Uterus (tissue), 4 donors: ENCODE measurements at places on chromosomes 7 and 10. TPM values are rescaled to one million over a fixed set of nuclear protein-coding genes. Genes with fewer than 3 reads are reported as not detected.

DNA sequence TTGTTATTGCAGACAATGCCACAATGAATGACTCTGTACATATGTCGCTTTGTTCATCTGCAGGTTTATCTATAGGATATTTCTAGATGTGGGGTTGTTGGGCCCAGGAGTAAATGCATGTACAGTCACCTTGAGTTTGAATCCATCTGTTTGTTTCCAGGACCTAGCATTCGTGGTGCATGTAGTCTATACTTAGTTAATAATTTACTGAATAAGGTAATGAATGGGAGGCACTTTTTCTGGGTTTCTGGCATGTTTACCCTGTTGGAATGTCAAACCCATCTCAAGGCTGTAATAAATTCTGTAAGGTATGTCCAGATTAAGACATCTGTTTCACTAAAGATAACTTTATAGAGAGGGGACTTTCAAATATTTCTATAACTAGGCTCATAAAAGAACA lies 23.5 kb downstream of the HECTD2 start:
- no peaks in the 10 kb centered on the region for H3K4me1 ChIP-seq
- no peaks in the 10 kb centered on the region for H3K27me3 ChIP-seq
- no peaks in the 10 kb centered on the region for H3K36me3 ChIP-seq
- no peak overlapping the region for H3K4me3 ChIP-seq

- H3K27me3 ChIP-seq: no peaks in the 10 kb centered on the region
- DNase-seq: no peak
- no peak overlapping the region for H3K4me3 ChIP-seq
- H3K27ac ChIP-seq: no peak overlapping the region
These were observed 152.4 kb downstream of the PRPF18 start for GRCh38 chr10:13739183-13739582.

DNA sequence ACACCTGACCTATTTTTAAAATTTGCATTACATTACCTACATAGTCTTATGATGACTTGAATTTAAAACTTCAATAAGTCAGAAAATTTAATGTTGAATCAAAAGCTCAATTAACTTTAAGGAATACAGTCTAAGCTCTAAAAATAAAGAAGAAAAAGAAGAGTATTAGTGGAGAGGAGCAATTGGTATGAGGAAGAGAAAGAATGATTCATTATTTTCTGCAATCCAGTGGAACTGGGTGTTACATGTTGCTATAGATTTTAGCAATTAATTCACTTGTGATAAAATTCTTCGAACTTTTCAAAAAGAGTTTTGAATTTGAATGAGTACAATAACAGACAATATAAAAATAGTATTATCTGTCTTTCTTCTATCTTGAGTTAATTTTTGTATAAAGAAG lies 158.9 kb upstream of the POT1 start:
- H3K27me3 ChIP-seq: no peaks in the 10 kb centered on the region
- H3K27ac ChIP-seq: no peak overlapping the region
- no peak for DNase-seq
- H3K4me1 ChIP-seq: no peaks in the 10 kb centered on the region

- peak overlapping the region; percentile 77 for H3K27ac ChIP-seq
- no peaks in the 10 kb centered on the region for H3K36me3 ChIP-seq
- no peaks in the 10 kb centered on the region for H3K4me1 ChIP-seq
- no peak for DNase-seq
These were observed 22.4 kb downstream of the ATXN7L1 start for GRCh38 chr7:105853931-105854419.

DNA sequence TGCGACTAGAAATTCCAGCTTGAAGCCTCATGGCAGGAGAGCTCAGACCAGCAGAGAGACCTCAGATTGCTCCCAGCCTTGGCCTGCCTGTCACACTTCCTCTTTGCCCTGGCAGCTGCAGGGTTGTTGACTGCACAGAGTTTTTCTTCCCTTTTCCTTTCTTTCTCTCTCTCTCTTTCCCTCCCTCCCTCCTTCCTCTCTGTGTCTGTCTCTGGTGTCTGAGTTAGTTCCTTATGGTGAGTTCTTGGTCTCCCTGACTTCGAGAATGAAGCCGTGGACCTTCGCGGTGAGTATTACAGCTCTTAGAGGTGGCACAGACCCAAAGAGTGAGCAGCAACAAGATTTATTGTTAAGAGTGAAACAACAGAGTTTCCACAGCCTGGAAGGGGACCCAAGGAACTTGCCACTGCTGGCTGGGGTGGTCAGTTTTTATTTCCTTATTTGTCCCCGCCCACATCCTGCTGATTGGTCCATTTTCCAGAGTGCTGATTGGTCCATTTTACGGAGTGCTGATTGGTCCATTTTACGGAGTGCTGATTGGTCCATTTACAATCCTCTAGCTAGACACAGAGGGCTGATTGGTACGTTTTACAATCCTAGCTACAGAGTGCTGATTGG lies 266.3 kb downstream of the RPS24 start:
- no peaks in the 10 kb centered on the region for H3K27me3 ChIP-seq
- no peaks in the 10 kb centered on the region for H3K4me1 ChIP-seq
- H3K36me3 ChIP-seq: no peaks in the 10 kb centered on the region
- H3K4me3 ChIP-seq: no peak overlapping the region
- H3K27ac ChIP-seq: no peak overlapping the region
- DNase-seq: peak; percentile 45

- no peak for DNase-seq
- H3K27me3 ChIP-seq: no peaks in the 10 kb centered on the region
- H3K27ac ChIP-seq: no peak overlapping the region
These were observed 394.8 kb downstream of the KIF20B start for GRCh38 chr10:90096196-90096595.

DNA sequence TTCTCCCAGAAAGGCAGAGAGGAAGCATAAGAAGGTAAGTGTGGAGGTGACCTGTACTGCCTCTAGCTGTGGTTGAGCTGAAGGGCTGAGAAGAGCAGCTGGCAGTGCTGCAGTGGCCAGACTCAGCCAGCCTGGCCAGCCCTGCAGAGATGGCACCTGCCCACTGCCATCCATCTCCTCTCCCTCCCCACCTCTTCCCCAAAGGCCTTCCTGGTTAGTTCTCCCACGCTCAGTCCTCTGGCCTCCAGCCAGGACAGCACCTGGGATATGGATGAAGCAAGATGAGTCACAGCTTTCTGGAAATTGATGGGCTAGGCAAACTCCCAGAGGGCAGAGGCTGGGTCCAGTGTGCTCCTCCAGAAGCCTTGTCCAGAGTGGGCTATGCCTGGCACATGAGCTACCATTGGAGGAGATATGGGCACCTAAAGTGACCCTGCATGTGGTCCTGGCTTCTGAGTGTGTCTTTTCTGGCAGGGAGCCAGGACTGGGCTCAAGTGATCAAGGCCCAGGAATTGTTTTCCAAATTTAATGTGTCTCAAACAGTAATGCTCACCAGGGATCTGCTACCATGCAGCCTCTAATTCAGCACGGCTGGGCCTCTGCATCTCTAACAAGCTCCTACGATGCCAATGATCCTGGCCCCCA lies 81.0 kb upstream of the CACUL1 start:
- H3K4me3 ChIP-seq: no peak overlapping the region
- H3K27me3 ChIP-seq: no peaks in the 10 kb centered on the region
- no peaks in the 10 kb centered on the region for H3K4me1 ChIP-seq
- H3K27ac ChIP-seq: no peak overlapping the region
- no peaks in the 10 kb centered on the region for H3K36me3 ChIP-seq

DNA sequence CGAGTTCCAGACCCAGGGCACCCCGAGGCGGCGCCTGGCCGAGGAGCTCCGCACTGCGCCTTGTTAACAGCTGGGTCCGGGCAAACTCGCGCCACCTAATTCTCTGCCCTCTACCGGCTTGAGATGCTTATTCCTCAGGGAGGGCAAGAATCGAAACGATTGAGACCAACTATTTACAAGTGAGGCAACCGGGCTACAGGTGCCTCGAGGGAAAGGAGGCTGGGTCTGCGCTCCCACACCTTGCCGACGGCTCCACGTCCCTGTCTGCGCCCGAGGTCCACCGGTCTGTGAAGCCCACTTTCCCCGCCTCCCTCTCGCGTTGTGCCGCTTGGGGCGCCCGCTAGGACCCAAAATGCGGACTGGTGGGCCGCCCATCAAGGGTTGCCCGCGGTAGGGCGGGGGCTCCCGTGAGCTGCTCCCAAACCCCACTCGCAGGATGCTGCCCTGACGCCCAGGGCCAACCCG lies 527 bp downstream of the AKR1B1 start:
- H3K27me3 ChIP-seq: no peaks in the 10 kb centered on the region
- peaks cover 3% of the 10 kb centered on the region for H3K4me1 ChIP-seq
- H3K27ac ChIP-seq: peak overlapping the region; percentile 84
- no peaks in the 10 kb centered on the region for H3K36me3 ChIP-seq
- DNase-seq: peak; percentile 53
- peak overlapping the region; percentile 69 for H3K4me3 ChIP-seq

DNA sequence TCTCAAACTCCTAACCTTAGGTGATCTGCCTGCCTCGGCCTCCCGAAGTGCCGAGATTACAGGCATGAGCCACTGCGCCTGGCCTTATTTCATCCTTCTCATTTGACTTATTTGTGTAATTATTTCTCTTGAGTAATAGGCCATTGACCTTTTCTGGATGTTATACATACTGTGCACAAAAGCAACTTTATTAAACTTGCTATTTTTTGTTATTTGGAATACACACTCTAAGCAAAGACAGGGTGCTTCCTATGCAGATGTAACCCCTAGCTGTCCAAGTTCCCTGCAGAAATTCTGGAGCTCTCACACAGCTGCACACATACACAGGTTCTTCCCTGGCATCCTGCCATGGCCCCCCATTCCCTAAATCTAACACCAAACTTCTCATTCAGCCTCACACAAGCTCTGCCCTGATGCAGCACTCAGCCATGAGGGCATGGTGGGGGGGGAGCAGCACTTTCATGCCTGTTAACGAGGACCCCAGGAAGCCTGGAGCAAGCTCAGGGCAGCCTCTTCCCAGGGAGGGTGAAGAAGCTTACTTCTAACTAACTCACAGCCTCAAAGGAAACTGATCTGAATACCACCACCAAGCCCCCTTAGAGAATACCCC lies 33.2 kb downstream of the SH3PXD2A start:
- no peaks in the 10 kb centered on the region for H3K4me1 ChIP-seq
- no peak overlapping the region for H3K4me3 ChIP-seq
- no peaks in the 10 kb centered on the region for H3K27me3 ChIP-seq

- no peaks in the 10 kb centered on the region for H3K27me3 ChIP-seq
- H3K4me3 ChIP-seq: no peak overlapping the region
- no peak overlapping the region for H3K27ac ChIP-seq
- DNase-seq: no peak
- H3K36me3 ChIP-seq: no peaks in the 10 kb centered on the region
These were observed 75.9 kb upstream of the SLF2 start for GRCh38 chr10:100836891-100837290.

DNA sequence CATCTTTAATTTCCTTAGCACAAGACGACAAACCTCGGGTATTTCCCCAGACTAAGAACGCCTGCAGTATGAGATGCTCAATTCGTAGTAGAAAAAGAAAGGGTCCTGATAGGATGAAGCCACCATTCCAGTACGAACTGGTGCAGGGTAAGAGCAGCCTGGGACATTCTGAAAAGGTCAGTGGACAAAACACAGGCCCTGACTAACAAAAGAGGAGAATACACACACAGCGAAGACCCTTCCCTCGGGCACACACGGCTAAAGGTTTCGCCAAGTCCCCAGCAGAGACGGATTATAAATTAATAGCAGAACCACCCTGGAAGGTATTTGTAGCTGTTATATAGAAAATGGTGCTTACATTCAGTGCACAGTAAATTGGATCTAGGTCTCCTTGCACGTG lies 137.6 kb downstream of the SKIDA1 start:
- H3K4me3 ChIP-seq: no peak overlapping the region
- no peaks in the 10 kb centered on the region for H3K4me1 ChIP-seq
- no peaks in the 10 kb centered on the region for H3K36me3 ChIP-seq
- no peak overlapping the region for H3K27ac ChIP-seq

- H3K4me1 ChIP-seq: no peaks in the 10 kb centered on the region
- H3K27ac ChIP-seq: no peak overlapping the region
- no peaks in the 10 kb centered on the region for H3K27me3 ChIP-seq
- no peak for DNase-seq
- H3K4me3 ChIP-seq: no peak overlapping the region
These were observed 101.0 kb downstream of the HERPUD2 start for GRCh38 chr7:35593899-35594298.

GRCh38 chr10:126253611-126253998 lies 134.7 kb downstream of the ADAM12 start:
- peak; percentile 37 for DNase-seq
- H3K4me1 ChIP-seq: no peaks in the 10 kb centered on the region
- H3K4me3 ChIP-seq: no peak overlapping the region
- no peaks in the 10 kb centered on the region for H3K36me3 ChIP-seq
- H3K27me3 ChIP-seq: no peaks in the 10 kb centered on the region

- H3K27me3 ChIP-seq: no peaks in the 10 kb centered on the region
- no peak overlapping the region for H3K4me3 ChIP-seq
- no peaks in the 10 kb centered on the region for H3K36me3 ChIP-seq
- H3K4me1 ChIP-seq: no peaks in the 10 kb centered on the region
- DNase-seq: no peak
These were observed 40.4 kb upstream of the TRUB1 start for GRCh38 chr10:114897593-114897992.

DNA sequence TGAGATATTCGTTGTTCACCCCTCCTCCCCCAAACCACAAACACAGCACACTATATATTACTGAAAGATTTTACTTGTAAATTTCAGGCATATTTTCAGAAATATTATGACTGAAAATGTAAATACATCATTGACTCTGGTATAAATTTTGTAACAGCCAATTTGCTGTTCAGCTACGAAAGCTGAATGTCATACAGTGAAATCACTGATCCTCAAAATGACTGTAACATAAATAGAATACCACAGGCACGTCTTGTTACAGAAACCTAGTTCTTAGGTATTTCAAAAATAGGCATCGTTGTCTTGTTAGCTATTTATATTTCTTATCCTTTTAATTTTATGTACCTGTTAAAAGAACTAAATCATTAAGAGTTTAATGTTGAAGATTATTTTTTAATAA lies 15.1 kb downstream of the TRUB1 start:
- no peak for DNase-seq
- H3K27me3 ChIP-seq: no peaks in the 10 kb centered on the region
- H3K27ac ChIP-seq: no peak overlapping the region
- no peaks in the 10 kb centered on the region for H3K4me1 ChIP-seq
- no peak overlapping the region for H3K4me3 ChIP-seq

OGA gene
- total RNA-seq: 145 TPM

DNA2 gene
- under 0.01 TPM for total RNA-seq

TLX1 gene
- total RNA-seq: not detected

MMD2 gene
- total RNA-seq: not detected

ASIC3 gene
- total RNA-seq: not detected

CALML3 gene
- total RNA-seq: not detected

CCDC172 gene
- total RNA-seq: not detected

CALHM3 gene
- total RNA-seq: not detected

MYL10 gene
- total RNA-seq: not detected

LRRTM3 gene
- total RNA-seq: 0.40 TPM
